Posterior vena cava (tissue), 2 donors: ENCODE measurements at places on chromosomes 11 and 22.

DNA sequence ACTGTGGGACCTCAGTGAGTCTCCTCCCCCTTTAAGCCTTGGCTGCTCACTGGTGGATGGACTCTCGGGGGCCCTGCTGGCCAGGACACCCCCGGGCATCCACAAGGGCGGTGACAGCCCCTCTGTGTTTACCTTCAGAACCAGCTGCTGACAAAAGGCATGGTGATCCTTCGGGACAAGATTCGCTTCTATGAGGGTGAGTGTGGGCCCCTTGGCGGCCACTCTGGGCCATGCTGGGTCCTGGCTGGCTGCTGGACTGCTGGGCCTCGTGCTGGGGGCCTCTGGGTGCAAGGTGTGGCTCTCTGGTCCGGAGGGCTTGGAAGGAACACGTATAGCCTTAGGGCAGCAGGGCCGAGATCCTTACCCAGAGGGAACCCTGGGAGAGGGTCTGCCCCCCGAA, 24.4 kb downstream of the PRR5 start:
- DNase-seq = no peak

DNA sequence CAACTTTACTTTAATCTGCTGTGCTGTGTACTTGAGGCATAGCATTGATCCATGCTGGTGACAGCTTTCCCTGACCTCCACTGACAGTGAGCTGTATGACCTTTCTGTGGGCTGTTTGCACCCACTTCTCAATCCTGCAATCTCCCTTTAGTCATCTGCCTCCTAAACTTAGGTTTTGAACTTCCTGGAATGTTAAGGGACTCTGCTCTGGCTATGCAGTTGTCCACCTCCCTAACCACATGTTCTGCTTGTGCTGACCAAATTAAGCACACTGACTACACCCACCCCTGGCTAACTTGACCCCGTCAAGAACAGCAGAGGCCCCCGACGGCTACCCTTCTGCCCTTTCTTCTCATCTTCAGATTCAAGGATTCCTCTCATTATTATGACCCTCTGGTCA, 89.1 kb upstream of the NTM start:
- DNase-seq = no peak

DNA sequence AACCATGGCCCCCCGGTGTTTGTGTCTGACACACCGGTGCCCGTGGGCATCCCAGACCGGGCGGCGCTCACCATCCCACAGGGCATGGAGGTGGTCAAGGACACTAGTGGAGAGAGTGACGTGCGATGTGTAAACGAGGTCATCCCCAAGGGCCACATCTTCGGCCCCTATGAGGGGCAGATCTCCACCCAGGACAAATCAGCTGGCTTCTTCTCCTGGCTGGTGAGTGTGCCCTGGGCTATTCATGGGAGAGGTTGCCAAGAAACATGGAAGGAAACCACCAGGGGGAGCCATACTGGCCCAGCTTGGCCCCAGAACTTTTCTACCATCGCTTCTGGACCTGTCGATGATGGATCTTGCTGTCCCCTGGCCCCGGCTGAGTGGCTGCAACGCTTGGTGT, 36.5 kb downstream of the PRDM11 start:
- peak; percentile 70 for DNase-seq

- no peak for DNase-seq
Measured at GRCh38 chr11:125625225-125625629, 264 bp downstream of the CHEK1 start.

- DNase-seq = no peak
Measured at GRCh38 chr11:57179681-57180080, 2.1 kb upstream of the LRRC55 start.

GRCh38 chr22:17281440-17281841, 62.2 kb upstream of the ADA2 start:
- peak; percentile 5 for DNase-seq

DNA sequence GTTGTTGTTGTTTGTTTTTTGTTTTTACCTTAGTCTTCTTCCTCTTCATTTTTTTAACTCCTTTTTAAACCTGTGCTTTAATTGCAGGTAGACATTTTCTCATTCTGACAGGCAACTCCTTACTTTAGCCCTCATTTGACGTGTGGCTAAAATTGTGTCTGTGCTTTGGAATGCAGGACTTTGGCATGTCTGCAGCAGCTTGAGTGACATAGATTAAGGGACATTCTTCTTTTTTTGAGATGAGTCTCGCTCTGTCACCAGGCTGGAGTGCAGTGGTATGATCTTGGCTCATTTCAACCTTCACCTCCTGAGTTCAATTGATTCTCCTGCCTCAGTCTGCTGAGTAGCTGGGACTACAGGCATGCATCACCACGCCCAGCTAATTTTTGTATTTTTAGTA, 100.8 kb downstream of the FAT3 start:
- no peak for DNase-seq

DNA sequence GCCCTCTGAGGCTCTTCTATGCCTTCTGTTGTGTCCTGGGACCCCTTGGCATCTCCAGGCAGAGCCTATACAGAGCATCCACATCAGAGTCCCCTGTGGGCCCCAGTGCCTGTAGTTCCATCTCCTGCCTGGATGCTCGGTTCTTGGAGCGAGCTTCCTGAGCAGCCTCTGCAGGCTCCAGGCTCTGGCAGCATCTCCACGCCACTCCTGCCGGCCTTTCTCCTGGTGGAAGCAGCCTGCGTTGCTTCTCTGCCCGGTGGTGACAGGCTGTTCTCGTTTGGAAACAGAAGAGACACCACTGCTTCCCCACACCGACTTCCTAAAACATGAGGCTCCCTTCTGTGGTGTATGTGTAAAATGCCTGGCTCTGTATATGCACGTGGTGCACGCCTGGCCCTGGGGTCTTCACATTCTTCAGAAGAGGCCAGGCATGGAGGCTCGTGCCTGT, 52.8 kb downstream of the BCR start:
- no peak for DNase-seq

GRCh38 chr11:92667486-92668152, 301.8 kb upstream of the MTNR1B start:
- no peak for DNase-seq

DNA sequence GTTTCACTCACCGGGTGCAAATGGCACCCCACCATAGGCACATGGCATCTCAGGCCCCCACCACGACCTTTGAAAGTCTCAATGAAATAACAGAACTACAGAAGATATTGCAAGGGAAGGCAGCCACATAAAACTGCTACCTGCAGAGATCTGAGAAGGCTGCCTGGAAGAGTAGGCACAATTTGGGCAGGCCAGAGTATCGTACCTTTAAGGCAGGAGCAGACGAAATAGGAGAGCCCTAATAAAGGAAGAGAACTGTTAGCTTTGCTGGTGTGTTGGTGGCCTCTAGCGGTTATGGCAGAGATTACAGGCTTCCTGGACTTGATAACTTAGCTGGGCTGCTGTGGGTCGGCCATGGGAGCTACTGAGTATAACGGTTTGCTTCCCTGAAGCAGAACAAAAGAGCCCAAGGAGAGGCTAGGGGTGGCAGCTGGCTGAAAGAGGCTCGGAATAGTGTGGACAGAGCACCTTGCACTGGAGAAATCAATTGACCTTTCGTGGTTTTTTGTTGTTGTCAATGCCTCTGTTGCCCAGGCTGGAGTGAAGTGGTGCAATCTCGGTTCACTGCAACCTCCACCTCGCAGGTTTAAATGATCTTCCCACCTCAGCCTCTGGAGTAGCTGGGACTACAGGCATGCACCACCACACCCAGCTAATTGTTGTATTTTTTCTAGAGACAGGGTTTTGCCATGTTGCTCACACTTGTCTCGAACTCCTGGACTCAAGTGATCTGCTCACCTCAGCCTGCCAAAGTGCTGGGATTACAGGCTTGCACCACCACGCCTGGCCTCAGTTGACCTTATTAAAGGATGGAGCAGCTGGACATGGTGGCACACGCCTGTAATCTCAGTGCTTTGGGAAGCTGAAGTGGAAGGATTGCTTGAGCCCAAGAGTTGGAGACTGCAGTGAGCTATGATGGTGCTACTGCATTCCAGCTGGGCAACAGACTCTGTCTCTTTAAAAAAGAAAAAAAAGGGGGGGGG, 4.8 kb downstream of the SDF2L1 start:
- no peak for DNase-seq

DNA sequence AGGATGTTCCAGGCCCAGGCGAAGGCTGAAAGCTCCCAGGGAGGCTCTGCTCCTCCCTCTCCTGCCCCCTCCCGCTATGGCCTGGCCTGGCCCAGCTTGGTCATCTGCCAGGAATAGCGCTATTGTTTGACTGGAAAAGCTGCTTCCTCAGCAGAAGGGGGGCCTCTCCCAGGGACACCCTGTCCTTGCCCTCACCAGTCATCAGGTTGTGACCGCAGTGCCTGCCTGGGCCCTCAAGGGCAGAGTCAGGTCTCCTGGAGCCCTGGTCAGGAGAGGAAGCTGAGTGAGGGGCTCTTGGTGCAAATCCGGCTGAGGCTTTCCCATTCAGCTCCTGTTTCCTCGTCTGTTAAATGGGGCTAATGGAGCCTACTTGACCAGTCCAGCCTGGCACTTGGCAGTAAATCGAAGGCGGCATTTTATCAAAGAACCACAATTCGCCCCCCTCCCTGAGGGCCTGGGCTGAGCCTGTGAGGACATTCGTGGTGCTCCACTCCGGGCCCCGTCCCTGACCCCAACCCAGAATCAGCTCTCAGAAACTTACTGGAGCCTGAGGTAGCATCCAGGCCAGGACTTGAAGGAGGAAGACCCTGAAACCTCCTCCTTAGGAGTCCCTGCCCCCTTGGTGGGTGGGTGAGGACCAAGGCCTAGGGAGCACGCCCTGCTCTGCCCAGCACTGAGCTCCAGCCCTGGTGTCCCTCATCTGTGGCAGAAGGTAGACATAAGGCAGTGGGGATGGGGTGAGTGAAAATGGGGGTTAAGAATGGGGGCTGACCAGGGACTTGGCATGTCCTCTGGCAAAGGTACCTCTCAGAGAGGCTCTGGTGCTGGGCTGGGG, 2.0 kb upstream of the CASTOR1 start:
- peak; percentile 93 for DNase-seq

GRCh38 chr11:118008271-118008911, 22.2 kb downstream of the IL10RA start:
- DNase-seq = peak; percentile 45

GRCh38 chr11:958101-958500, 32.4 kb downstream of the AP2A2 start:
- no peak for DNase-seq

DNA sequence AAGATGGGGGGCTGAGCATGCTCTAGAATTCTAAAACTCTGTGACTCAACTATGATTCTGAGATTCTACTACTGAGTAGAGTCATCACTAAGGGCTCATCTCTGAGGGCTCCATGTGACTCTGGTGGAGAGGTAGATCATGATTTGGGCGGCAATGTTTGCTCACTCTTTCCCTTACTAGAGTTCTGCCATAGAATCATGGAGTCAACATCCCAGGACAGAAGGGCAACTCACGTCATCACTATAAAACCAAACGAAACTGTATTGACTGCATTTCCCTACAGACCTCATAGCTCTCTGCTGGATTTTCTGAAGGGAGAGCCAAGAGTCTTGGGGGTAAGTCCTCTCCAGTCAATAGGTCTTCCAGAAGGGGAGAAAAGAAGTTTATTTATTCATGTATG, at the start of gene MS4A14:
Gene MS4A14 (plus strand): TSS at position 78 of the 400 bp plus-strand sequence. CDS start 120 bp downstream, at position 198.
- DNase-seq = no peak

GRCh38 chr11:100705447-100705846, 18.4 kb downstream of the ARHGAP42 start:
- no peak for DNase-seq

DNA sequence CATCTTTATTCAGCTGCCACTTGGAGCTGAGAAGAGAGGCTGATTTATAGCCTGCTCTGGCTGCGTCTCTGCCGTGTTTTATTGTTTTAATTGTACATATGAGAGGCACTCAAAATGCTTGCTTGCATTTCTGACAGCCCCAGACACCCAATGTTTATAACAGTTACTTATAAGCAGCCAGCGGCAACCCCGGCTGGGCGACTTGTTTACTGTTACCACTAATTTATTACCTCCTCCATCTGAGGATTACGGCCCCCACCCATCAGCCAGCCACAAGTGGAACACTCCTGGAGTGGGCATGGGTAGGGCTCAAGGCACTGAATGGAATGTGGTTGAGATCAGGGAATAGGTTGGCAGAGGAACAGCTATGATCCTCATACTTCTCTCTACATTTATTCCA, 61.2 kb downstream of the CLPB start:
- DNase-seq = no peak

- DNase-seq = no peak
Measured at GRCh38 chr22:23856721-23857605, 712 bp upstream of the SLC2A11 start.

DNA sequence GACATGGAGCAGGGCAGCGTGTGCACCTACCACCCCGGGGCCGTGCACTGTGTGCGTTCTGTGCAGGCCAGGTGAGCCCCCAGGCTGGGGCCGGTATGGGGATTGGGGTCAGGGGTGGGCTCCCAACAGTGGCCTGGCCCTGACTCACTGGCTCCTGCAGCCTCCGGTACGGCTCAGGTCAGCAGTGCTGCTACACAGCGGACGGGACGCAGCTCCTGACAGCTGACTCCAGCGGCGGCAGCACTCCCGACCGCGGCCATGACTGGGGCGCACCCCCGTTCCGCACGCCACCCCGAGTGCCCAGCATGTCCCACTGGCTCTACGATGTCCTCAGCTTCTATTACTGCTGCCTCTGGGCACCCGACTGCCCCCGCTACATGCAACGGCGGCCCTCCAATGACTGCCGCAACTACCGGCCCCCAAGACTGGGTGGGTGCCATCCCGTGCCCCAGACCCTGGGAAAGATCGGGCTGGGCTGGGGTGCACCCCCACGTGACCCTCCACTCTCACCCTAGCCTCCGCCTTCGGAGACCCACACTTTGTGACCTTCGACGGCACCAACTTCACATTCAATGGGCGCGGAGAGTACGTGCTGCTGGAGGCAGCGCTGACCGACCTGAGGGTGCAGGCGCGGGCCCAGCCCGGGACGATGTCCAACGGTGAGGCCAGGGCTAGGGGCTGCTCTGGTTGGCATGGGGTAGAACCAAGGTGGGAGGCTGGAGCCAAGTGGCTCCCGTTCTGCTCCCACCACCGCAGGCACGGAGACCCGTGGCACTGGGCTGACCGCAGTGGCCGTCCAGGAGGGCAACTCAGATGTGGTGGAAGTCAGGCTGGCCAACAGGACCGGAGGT, 4.4 kb downstream of the SUSD2 start:
- DNase-seq = peak; percentile 76

DNA sequence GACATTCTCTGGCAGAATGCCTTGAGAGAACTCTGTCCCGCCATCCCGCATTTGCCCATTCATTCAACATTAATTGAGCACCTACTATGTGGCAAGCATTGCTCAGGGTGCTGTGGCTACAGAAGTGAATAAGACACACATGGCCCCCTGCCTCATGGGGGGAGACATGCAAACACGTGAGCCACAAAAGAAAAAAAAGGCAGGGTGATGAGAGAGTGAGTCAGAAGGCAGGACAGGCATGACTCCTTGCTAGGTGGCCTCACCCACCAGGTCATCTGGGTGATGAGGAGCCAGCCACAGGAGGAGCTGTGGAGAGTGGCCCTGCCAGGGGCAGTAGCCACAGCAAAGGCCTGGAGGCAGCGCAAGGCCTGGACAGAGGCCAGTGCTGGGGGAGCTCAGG, 4.9 kb downstream of the CHRM4 start:
- no peak for DNase-seq

GRCh38 chr11:116513894-116514293, 258.9 kb downstream of the BUD13 start:
- DNase-seq = no peak
